ENCODE measurements at places on chromosomes 16 and 17. TPM values are rescaled to one million over a fixed set of nuclear protein-coding genes. Genes with fewer than 3 reads are reported as not detected.

C16orf74 gene
- 5.4 TPM for total RNA-seq

ZNF263 gene
- total RNA-seq: 47.5 TPM

ZMYND15 gene
- total RNA-seq: 0.51 TPM

USP43 gene
- under 0.01 TPM for total RNA-seq

MYH1 gene
- total RNA-seq: not detected

CASKIN1 gene
- total RNA-seq: 0.17 TPM

CYB5B gene
- 87.4 TPM for total RNA-seq

VPS4A gene
- 30.0 TPM for total RNA-seq

NECAB2 gene
- total RNA-seq: under 0.01 TPM

WFDC1 gene
- 34.0 TPM for total RNA-seq

CDH16 gene
- not detected for total RNA-seq

RGS11 gene
- 6.3 TPM for total RNA-seq

SLC12A3 gene
- not detected for total RNA-seq

LDHD gene
- total RNA-seq: 4.5 TPM
